ENCODE measurements at places on chromosomes 1 and 21. TPM values are rescaled to one million over a fixed set of nuclear protein-coding genes. Genes with fewer than 3 reads are reported as not detected.
A peak's percentile ranks its signal among the peaks of the same experiment; 100 is the strongest.

LHX8 gene
- not detected for total RNA-seq

GRCh38 chr1:17661546-17662157 lies 93.5 kb upstream of the ACTL8 start:
- DNase-seq, result peak; percentile 30
- H3K36me3 ChIP-seq, result no peaks in the 10 kb centered on the region
- H3K4me3 ChIP-seq, result no peak overlapping the region

- H3K27ac ChIP-seq, result no peak overlapping the region
- no peaks in the 10 kb centered on the region for H3K36me3 ChIP-seq
- H3K4me3 ChIP-seq, result no peak overlapping the region
- DNase-seq, result no peak
- H3K4me1 ChIP-seq, result no peaks in the 10 kb centered on the region
- H3K27me3 ChIP-seq, result no peaks in the 10 kb centered on the region
Observed at GRCh38 chr21:29645666-29646553, 293.9 kb downstream of the GRIK1 start.

DNA sequence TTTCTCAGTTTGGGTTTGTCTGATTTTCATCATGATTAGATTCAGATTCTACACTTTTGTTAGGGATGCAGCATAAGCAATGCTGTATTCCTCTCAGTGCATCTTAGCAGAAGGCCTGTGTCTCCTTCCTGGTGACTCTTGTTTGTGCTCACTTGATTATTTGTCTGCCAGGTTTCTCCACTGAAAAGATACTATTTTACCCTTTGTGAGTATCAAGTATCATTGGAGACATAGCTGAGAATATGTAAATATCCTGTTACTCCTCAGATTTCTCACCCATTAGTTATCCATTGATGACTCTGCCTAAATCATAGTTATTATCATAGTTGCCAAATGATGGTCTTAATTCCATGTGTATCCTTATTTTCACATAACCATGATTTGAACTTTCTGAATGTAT lies 148.5 kb downstream of the POU2F1 start:
- no peak for DNase-seq
- no peak overlapping the region for H3K4me3 ChIP-seq
- H3K4me1 ChIP-seq, result no peaks in the 10 kb centered on the region

DNA sequence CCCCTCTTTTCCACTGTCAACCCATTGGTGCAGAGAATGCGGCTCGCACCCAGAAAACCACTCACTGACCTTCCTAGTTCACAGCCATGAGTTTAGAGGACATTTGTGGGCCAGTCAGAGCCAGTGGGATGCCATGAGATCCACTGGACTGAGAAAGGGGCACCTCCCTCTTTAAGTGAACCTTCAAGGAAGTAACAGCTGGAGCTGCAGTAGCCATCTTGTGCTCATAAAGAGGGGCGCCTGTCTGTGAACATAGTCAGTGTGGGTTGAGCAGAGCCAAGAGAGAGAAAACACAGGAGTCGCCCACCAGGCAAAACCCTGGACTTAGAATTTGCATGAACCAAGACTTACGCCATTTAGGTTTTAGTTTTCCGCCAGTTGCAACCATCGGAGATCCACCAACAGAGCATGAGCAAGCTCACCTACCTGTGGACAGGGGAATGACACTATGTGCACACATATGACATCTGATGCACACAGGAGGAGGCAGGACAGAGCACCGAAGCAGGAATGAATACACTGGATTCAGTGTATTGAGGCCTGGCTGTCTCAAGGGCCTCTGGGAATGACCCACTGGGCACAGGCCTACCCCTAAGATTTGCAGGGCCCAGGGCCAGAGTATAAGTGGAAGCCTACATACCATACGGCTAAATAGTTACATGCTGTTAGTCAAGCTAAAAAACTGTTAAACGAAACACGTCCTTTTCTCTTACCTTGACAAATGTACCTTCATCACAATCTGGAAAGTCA lies 151.6 kb downstream of the GRIK3 start:
- no peaks in the 10 kb centered on the region for H3K36me3 ChIP-seq
- no peaks in the 10 kb centered on the region for H3K4me1 ChIP-seq
- no peak overlapping the region for H3K27ac ChIP-seq
- H3K4me3 ChIP-seq, result no peak overlapping the region

Data from breast epithelium (tissue), 4 donors.